ENCODE measurements at places on chromosomes 12 and 14.

- DNase-seq = no peak
Measured at GRCh38 chr12:32901553-32901952, 5.0 kb upstream of the PKP2 start.

DNA sequence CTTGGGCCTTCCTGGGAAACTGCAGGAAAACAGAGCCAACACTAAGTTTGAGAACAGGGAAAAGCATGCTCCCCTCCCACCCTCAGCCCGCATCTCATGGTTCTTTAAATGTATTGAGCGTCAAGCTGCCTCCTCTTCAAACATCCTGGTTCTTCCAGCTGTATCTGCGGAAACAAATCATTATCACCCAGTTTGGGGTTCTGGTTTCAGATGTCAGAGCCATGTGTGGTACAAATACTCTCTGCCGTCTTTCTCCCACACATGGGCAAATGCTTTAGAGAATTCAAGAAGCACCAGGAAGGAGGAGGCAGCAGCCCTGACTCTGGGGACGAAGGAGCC lies 29.1 kb downstream of the JDP2 start:
- no peak for DNase-seq

GRCh38 chr14:70415788-70416187 lies 1.1 kb downstream of the SYNJ2BP start:
- no peak for DNase-seq

- DNase-seq = no peak
Measured at GRCh38 chr12:115349711-115350110, 665.7 kb upstream of the TBX3 start.

- DNase-seq = no peak
Measured at GRCh38 chr12:63308671-63309070, 157.7 kb upstream of the AVPR1A start.

All from GM04503 (cell line).